Stimulated activated CD8-positive, alpha-beta memory T cell treated with anti-CD3 and anti-CD28 coated beads, Interleukin-15, amount 100 ng/mL, for 4 hours (primary cell): ENCODE measurements at places on chromosomes 3 and 15.
A peak's percentile ranks its signal among the peaks of the same experiment; 100 is the strongest.

GRCh38 chr3:41464401-41464800 is 265.1 kb downstream of the CTNNB1 start:
- no peak for DNase-seq

GRCh38 chr3:44584646-44585501 is at the start of gene ZNF660:
TSS of gene ZNF660 (plus strand) at chr3:44584964. CDS start at chr3:44594194, 9,230 bp downstream.
- no peak for DNase-seq

DNA sequence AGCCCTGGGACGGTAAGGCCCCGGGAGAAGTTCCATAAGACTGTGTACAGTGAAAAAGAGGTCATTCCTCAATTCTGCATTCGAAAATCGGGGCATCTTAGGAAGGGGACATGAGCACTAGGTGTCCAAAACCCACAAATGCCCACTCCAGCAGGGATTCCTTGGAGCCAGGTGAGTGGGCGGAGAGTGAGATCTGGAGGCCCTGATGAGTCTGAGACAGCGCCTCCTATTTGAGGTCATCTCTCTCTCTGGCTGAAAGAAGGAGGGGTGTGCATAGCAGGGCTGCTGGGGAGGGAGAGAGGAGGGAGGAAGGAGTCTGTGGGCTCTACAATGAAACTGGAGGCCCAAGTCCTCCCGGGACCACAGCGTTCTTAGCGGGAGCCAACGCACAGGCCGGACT is 38.1 kb upstream of the LACTB start:
- DNase-seq = no peak

DNA sequence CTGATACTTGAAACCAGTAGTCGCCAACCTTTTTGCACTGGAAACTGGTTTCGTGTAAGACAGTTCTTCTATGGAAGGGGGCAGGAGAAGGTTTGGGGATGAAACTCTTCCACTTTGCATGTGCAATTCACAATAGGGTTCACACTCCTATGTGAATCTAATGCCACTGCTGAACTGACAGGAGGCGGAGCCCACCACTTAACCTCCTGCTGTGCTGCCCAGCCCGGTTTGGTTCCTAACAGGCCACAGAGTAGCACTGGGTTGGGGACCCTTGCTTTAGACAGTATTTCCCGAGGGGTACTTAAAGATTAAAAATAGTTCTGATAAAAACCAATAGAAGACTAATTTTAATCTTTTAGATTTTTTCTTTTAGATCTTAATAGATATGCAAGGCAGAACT is 11.1 kb downstream of the TFG start:
- DNase-seq = no peak

- DNase-seq = no peak
Observed at GRCh38 chr3:10983219-10983916, 9.2 kb upstream of the SLC6A1 start.

GRCh38 chr3:21944251-21944650 is 193.2 kb upstream of the ZNF385D start:
- no peak for DNase-seq

DNA sequence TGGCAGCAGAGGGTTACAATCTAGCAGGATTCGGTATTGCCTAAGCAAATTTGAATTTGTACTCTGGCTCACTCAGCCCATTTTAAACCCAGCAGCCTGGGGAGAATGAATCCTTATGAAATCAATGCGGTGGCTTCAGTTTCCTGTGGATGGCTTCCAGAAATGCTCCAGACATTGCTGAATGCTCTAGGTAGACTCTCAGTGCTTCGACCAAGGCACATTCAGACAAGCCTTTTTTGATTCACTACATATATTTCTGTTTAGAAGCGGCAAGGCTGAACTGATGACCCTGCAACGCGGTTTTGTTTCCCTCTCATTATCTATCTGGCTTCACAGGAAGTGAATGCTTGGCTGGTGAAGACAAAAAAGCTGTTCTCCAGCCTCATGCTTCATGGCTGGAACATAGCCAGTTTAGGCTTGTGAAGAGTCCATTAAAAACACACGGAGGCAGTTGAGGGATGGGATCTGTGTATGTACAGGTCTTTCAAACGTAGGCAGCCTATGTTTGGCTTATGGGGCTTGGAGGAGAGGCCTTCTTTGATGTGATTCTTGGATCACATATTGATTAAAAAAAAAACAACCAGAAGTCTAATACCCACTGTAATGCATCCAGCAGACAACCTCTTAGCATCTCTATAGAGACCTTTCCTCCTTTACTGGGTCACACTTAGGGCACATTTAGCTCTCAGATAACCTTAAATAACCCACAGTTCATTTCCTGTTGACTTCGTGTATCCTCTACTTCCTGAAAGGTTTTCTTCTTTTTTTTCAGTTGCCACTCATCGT is 400.2 kb upstream of the TBL1XR1 start:
- no peak for DNase-seq

DNA sequence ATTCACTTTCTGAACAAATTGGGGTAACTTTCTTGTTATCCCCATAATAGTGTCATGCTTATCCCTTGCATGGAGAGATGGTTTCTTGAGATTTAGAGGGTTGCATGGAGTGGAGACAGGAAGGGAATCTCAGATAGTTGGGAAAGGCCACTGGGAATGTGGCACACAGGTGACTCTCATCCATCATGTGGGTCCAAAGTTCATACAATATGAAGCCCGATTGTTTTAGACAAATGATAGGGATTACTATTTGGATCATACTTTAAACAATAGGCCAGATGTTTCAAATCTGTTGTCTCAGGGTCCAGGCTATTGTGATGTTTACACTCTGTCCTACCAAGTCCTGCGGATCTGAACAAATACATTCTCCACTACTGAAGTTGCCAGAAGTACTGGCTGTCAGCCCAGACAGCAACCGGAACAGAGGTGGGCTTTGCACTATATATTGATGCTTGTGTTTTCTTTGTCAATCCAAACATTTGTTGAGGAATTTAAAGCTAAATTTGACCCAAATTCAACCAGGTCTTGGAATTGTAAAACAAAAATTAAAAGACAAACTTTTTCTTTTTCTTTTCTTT is 39.2 kb upstream of the NMNAT3 start:
- no peak for DNase-seq

GRCh38 chr3:40572588-40572987 is 47.8 kb downstream of the ZNF621 start:
- DNase-seq = no peak

GRCh38 chr3:27556887-27557286 is 72.7 kb upstream of the SLC4A7 start:
- DNase-seq = no peak

DNA sequence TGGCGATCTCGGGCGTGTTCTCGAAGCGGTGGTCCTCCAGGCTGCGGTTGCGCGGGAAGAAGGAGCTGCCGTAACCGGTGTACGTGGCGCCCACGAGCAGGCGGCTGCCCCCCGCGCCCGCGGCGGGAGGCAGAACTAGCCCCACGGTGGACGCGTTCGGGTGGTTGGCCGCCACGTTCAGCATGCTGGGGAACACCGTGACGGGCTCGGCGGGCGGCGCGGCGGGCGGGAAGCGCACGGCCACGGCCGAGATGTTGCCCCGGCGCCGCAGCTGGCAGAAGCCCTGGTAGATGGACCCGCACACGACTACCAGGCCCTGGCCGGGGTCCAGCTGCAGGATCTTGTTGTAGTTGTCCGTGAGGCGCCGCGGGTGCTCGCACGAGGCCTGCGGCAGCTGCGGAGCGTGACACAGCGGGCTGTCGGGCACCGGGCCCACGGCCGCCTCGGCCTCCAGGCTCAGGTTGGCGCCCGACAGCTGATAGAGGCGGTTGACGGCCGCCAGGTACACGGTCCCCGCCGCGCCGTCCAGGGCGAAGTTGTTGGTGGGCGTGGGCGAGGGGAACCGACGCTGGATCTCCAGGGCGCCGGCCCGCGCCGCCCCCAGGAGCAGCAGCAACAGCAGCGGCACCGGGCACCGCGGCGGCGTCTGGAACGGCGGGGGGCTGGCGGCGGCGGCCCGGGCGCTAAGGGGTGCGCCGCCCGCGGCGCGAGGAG is 397 bp downstream of the PLXND1 start:
- peak; percentile 10 for DNase-seq

GRCh38 chr3:28624084-28624483 is 275.5 kb upstream of the AZI2 start:
- DNase-seq = no peak

GRCh38 chr3:184335661-184336546 is 1.5 kb upstream of the FAM131A start:
- peak; percentile 75 for DNase-seq

GRCh38 chr3:104886220-104886995 is 480.3 kb upstream of the ALCAM start:
- DNase-seq = no peak

- no peak for DNase-seq
Observed at GRCh38 chr15:27730868-27731267, 368.2 kb downstream of the OCA2 start.

- no peak for DNase-seq
Observed at GRCh38 chr3:52973806-52974205, 72.1 kb downstream of the SFMBT1 start.

- DNase-seq = no peak
Observed at GRCh38 chr15:61518191-61518950, 289.3 kb upstream of the RORA start.

DNA sequence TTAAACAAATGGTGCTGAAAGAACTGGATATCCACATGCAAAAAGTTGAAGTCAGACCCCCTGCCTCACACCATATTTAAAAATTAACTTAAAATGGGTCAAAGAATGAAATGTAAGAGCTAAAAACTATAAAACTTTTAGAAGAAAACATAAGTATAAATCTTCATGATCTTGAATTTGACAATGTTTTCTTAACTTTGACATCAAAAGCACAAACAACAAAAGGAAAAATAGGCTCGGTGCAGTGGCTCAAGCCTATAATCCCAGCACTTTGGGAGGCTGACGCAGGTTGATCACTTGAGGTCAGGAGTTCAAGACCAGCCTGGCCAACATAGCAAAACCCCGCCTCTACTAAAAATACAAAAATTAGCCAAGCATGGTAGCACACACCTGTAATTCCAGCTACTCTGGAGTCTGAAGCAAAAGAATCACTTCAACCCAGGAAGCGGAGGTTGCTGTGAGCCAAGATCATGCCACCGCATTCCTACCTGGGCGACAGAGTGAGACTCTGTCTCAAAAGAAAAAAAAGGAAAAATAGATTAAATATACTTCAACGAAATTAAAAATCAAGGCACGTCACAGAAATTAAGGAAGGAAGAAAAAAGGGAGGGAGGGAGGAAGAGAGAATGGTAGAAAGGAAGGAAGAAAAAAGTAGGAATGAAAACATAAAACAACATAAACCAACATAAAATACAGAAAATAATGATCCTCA is 1.5 kb downstream of the RAB27A start:
- DNase-seq = no peak

DNA sequence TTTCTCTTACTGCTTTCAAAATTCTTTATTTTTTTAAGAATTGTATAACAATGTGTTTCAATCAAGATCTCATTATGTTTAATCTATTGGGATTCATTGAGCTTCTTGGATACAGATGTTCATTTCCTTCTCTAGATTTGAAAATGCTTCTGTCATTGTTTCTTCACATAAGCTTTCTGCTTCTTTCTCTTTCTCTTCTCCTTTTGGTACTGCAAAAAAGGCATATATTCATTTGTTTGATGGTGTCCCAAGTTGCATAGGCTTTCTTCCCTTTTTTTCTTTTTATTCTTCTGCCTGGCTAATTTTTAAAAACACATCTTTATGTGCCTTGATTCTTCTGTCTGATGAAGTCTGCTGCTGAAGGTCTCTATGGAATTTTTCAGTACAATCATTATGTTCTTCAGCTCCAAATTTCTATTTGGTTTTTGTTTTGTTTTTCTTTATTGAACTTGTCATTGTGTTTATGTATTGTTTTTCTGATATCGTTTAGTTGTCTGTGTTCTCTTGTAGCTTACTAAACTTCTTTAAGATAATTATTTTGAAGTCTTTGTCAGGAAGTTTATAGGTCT is 88.9 kb downstream of the DTWD1 start:
- DNase-seq = no peak

DNA sequence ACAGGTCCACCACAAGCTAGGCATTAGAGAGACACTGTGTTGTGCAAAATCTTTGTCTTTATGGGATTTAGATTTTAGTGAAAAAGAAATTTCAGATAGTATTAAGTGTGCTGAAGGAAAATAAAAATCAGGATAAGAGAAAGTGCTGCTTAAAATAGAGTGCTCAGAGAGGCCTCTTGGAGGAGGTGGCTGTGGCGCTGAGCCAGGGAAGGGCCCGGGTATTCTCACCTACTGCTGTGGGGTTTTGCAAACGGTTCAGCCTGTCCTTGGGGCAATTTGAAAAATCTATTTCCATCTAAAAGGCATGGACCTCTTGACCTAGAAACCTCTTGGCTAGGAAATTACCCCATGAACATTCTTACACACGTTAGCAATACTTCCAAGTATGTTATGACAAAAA is 267.7 kb downstream of the TJP1 start:
- no peak for DNase-seq

- no peak for DNase-seq
Observed at GRCh38 chr15:53448232-53449015, 311.0 kb downstream of the WDR72 start.

- no peak for DNase-seq
Observed at GRCh38 chr3:16883723-16884083, 1.1 kb upstream of the PLCL2 start.

- DNase-seq = no peak
Observed at GRCh38 chr3:46681856-46682540, 11.5 kb downstream of the ALS2CL start.
